ENCODE measurements at places on chromosomes 2 and 18.

- no peak for DNase-seq
Observed at GRCh38 chr2:235432741-235433520, 60.9 kb upstream of the AGAP1 start.

DNA sequence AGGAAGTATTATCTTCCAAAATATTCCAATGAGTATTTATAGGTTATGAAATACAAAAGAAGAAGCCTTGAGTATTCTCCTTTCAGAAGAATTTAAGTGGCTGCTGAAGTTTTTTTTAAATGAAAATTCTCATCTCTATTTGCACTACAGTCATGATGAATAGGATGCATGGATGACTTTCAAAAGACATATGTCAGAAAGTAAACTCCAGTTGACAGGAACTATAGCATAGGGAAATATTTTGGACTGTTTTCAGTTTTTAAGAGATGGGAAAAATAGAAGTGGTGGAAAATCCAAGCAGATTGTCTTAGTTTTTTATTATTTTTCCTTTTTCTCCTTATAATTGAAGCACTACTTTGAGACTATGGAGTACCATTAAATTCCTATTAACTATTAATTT is 825.1 kb upstream of the FSHR start:
- DNase-seq, result no peak

GRCh38 chr18:6994056-6994770 is 123.4 kb downstream of the LAMA1 start:
- no peak for DNase-seq

GRCh38 chr18:25243257-25243656 is 108.7 kb downstream of the ZNF521 start:
- DNase-seq, result no peak

DNA sequence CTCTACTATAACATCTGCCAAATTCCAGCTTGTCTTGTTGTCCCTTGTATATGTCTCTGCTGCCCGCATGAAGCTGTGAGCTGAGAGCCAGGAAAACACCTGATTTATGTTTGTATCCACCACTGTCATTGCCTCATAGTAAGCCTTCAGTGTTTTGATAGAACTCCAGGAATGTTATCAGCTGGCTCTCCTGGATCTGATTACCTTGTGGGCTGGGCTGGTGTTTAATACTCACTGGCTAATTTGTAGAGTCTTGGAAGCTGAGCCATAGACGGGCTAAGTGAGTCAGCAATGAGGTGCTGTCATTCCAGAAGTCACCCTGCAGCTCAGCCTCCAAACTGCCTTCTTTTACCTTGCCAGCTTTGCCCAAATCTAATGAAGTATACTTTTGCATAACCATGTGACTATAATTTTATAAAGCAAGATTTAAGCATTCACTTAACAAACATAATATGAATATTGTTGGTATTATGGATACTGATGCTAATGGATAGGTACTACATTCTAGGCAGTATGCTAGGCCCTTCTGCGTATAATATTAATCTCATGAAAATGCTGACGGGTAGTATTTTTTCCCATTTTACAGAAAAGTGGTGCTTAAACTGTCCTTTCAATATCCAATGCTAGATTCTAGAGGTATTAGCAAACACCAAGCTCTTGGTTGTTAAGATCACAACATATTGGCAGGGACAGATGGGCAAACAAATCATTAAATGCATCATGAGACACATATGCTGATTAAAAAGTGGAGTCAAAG is 62.7 kb upstream of the GATA6 start:
- no peak for DNase-seq
